Testis (tissue), 5 donors: ENCODE measurements at places on chromosomes 7 and 10.
A peak's percentile ranks its signal among the peaks of the same experiment; 100 is the strongest.

GRCh38 chr10:96061232-96061631 lies 17.8 kb downstream of the CCNJ start:
- no peak for DNase-seq

DNA sequence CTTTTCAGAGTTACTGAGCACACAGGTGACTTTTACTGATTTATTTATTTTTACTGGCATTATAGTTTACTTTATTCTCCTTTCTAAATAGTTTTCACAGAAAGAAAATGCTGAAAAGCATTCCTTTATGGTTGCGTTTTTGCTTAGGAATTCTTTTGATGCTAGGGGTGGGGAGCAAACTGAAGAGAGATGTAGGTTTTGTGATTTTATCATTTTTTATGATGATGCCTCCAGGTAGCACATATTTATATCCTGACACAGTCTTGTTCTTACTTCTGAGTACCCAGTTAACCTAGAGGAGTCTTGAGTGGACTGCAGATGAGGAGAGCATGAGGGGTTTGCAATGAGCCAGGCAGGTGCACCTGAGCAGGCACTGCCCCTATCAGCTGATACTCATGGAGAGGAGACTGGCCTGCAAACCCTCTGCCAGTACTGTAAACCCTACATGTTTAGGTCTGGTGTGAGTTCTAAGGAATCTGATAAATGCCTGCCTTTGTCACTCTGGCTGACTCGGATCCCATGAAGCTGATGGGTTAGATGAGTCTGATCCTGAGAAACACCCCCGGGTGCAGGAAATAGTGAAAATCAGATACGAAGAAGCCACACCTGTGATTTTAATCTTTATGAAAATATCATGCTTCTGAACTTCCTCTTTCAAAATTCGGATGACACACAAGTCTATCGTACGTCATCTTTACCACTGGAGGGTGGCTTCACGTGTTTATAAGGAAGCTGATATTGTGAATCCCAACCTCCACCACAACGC lies 302.9 kb downstream of the WDR37 start:
- DNase-seq, result no peak

GRCh38 chr10:11344081-11344480 lies 267.4 kb downstream of the USP6NL start:
- no peak for DNase-seq

GRCh38 chr7:44638611-44639557 lies 32.5 kb downstream of the OGDH start:
- DNase-seq, result peak; percentile 43

DNA sequence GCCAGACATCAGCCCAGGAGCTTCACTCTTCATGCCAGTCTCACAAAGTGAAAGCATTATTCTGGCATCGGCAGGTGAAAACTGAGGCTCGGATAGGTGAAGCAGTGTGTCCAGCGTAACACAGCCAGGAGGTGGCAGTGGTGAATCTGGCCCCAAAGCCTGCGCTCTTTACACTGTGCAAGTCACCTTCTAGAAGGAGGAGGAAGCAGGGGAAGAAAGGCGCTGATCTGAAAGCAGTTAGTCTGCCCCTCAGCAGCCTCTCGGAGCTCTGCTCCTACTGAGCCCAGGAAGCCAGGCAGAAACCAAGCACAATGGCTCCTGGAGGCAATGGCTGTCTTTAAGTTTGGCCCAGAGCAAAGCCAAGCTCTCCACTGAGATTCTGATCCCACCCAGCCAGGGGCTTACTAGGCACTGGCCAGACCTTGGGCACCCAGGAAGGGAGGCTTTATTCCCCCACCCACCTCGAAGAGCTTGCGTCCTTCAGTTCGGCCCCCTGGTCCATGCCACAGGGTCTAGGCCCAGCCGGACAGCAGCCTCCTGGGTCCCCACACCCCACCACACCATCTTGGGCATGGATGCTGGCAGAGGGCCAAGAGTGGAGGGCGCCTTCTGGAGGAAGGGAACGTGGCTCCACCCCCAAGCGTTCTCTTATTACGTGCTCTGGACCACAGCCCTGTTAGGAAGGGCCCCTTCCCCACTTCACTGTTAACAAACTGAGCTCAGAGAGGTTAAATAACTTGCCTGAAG lies 104.5 kb downstream of the GRID1 start:
- peak; percentile 33 for DNase-seq

DNA sequence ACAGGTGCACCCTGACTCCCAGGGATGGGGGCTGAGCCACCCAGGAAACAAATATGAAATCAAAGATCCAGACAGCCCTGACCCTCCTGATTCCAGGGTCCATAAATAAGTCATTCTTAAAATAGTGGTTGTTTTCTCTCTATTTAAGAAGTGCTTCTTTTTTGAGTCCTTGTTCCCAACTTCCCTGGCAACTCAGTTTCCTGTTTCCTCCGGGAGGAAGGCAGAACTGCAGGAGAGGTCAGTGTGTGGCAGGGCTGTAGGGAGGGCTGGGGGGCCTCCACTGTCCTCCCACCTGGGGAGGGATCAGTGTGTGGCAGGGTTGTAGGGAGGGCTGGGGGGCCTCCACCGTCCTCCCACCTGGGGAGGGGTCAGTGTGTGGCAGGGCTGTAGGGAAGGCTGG lies 88.7 kb upstream of the PDGFA start:
- no peak for DNase-seq

DNA sequence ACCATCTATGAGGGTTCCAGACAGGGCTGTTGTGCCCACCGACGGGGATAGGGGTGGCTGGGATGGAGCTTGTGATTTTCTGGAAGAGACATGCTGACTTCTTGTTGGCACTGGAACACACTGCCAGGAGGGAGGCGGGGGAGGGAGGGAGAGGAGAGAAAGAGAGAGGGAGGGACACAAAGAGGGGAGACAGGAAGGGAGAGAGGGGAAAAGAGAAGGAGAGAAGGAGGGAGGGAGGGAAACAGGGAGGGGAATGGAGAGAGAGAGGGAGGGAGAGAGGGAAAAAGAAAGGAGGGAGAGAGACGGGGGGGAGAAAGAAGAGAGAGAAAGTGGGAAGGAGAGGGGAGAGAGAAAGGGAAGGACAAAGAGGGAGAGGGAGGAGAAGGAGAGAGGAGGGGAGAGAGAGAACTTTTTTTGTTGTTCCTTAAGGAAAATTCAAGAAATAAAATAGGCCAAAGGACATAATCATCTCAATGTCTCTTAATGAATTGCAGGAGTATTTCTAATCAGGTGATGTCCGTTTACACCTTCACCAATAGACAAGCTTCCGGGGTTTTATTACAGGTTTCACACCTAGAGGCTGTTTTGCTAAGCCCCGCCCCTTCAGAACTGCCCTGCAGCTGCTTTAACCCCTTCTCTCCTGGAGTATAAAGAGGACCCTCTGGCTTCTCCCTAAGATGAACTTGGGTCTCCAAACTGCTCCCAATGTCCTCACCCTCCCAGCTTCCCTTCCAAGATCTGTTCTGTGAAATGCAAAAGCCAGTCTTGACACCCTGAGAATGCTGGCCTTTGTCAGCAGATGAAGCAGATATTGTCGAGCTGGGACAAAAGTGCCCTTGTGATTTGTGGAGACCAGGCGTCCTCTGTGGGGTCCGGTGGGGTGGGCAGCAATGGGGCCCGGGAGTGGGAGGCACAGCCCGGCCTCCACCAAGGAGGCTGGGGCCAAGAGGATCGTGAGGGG lies 82.0 kb upstream of the GTF2IRD1 start:
- DNase-seq, result no peak

DNA sequence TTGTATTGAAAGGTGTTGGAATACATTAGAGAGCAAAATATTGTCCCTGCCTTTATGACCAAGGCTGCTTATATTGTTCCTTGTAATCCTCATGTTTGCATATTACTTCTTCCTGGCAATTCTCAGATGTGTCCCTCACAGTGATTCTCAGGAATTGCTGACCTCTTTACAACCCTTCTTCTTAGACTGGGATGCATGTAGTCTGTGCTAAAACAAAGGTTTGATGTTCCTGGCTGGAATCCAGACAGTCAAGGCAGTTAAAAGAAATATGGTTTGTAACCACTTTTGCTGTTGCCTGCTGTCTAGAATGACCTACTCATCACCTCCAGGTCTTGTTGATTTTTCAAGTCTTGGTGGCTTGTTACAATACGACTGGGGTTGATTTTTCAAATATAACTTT lies 367.6 kb downstream of the HGF start:
- no peak for DNase-seq

GRCh38 chr7:28469562-28469961 lies 57.2 kb downstream of the CREB5 start:
- no peak for DNase-seq

- DNase-seq, result peak; percentile 38
Observed at GRCh38 chr10:71234970-71235685, 22.8 kb downstream of the UNC5B start.

DNA sequence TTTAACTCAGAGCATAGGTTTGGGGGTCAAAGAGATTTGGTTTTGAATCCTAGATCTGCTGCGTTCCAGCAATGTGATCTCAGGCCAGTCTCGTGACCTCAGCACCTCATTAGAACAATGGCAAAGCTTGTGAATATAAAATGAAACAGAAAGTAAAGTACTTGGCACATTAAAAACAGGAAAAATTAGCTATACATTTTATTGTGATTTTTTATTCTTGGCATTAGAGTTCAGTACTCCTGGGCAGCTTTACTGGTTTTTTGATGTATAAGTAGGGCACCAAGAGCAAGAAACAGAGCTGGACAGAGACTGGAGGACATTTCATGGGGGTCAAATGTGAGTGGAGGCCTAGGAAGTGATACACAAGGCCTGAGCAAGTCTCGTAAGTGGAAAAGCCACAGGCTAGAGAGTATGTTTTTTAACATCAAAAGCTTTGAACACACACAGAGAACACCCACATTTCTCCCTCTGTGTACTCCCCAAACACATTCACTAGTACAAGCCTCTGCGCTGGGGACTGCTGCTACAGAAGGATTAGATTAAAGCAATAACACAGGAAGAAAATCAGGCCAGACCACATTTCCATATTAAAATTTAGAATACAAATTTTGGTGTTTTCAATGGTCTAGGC lies 157.2 kb upstream of the SLC25A13 start:
- DNase-seq, result no peak

DNA sequence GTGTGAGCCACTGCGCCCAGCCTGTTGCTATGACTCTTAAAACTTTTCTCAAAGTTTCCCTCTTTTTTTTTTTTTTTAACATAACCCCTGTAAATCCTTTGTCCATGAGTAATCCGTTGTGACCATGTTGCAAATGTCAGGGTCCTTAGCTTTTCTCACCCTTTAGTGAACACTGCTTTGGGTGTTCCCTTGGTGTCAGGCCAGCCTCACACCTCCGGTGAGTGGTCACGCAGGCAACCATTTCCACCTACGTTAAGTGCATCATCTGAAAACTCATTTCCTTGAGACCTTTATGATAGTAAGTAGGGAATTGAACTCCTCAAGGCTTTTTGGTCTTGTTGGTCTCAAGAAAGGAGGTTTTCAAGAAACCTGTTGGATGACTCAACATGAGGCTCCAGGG lies 41.3 kb upstream of the OPN4 start:
- DNase-seq, result no peak

- no peak for DNase-seq
Observed at GRCh38 chr7:74334030-74334429, 44.8 kb downstream of the CLIP2 start.

DNA sequence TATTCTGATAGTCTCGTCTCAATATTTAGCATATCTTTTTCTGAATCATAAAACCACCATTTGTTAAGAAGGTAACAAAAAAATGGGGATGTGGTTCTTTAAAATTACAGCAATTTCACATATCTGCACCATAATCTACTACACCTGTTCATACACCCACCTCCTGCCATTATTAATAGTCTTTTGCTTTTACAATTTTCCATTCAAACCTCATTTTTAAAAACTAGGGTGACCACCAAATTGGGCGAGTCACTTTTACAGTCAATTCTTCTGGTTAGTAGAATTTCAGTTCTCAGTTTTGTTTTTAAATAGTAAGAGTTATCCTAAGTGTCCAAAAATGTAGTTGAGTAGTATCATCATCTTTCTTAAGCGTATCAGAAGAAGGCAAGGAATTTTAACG lies 48.4 kb upstream of the GSAP start:
- DNase-seq, result no peak

- DNase-seq, result no peak
Observed at GRCh38 chr10:61346796-61347413, 106.3 kb downstream of the TMEM26 start.

DNA sequence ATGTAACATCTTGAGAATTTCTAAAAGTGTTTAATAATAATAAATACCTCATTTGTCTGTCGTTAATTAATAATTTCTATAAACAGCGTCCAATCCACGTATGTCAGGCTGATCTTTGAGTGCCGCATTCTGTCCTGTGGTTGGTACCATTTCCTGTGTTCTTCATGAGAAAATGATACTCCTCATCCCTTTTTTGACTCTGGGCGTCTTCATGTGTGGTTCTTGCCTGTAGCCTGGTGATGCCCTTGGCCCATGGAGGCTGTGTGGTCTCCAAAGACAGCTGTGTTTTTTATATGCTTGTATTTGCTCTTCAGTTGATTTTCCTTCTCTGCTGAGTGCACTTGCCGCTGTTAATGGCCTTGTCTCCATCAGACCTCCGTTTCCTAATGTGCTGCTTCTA lies 31.5 kb downstream of the GLRX3 start:
- DNase-seq, result no peak

- DNase-seq, result no peak
Observed at GRCh38 chr7:37414352-37414983, 34.2 kb downstream of the ELMO1 start.

DNA sequence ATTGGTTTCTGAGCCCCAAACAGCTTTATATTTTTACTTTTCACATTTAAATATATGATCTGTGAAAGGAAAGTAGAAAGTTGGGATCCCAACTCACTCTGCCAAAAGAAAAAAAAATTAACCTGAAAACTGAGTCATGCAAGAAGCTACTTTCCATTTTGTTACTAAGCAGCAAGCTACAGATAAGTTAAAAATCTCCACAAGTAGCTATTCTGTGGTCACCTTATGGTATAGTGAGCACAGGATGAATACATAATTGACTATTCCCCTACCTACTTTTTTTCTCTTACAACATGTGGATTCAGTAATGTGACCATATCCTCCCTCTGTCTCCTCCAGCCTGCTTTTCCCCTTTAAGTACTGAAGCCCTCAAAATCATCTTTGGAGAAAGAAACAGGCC lies 30.3 kb upstream of the CREB3L2 start:
- DNase-seq, result no peak

- DNase-seq, result no peak
Observed at GRCh38 chr10:27911539-27911938, 87.3 kb downstream of the ODAD2 start.

GRCh38 chr7:26307226-26307625 lies 15.6 kb downstream of the SNX10 start:
- DNase-seq, result no peak

- no peak for DNase-seq
Observed at GRCh38 chr7:37349979-37350590, 98.6 kb downstream of the ELMO1 start.

- DNase-seq, result no peak
Observed at GRCh38 chr7:120041798-120042197, 231.2 kb upstream of the KCND2 start.
